ENCODE measurements at places on chromosomes 5 and 9.

- no peak for DNase-seq
These were observed 5.6 kb upstream of the ANKRD18A start for GRCh38 chr9:38626006-38626405.

GRCh38 chr5:157269761-157270272 is 3.9 kb downstream of the CYFIP2 start:
- DNase-seq = no peak

DNA sequence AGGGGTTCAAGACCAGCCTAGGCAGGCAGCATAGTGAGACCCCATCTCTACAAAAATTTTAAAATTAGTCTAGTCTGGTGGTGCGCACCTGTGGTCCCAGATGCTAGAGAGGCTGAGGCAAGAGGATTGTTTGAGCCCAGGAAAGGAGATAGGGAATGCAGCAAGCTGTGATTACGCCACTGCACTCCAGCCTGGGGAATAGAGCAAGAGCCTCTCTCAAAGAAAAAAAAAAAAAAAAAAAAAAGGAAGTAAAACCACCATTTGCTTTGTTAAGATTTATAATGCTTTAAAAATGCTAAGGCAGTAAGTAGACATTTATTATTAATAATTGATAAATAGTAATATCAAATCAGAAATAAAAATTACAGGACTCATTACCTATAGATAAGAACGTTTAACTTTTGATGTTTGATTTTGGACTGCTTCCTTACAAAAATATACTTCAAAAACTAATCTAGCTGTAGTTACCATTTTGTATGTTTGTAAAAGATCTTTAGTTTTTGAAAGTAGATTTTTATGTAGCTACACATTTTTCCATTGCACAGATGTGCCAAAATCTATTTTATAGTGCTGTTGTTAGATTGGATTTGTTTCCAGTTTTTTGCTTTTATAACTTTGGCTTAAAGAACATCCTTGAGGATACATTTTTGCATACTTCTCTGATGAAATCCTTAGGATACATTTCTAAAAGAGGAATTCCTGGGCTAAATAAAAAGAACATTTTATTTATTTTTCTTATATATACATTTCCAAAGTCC is 86.4 kb downstream of the INIP start:
- DNase-seq = no peak

- DNase-seq = no peak
These were observed 15.5 kb upstream of the CTSL start for GRCh38 chr9:87710443-87710842.

GRCh38 chr9:79962836-79963235 is 391.1 kb downstream of the TLE4 start:
- no peak for DNase-seq

DNA sequence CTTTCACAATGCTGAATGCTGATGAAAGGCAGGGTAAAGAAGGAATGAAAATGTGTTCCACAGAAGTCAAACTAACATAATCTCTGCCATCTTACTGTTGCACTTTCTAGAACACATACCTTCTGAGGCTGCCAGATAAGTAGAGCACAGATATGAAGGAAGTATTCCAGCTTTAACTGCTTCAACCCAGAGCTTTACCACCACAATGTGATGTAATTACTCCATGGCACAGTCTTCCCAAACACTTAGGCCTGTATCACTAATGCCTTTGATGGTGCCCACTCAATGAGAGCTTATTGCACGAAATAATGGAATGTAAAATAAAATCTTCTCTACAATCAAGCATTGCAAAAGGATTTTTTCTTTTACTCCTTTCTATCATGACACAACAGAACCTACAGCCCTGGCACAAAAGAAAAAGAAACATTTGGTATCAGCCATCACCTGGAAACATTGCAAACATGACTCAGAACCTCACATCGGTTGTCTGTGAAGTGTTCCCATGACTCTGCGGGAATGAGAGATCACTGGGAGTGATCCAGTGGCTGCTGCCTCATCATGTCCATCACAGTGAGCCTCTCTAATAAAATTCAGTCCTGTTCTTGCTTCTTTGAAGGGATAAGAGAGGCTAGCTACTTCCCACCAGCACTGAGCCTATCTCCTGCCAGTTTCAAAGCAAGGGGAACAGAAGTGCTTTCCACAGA is 385.8 kb downstream of the EFNA5 start:
- no peak for DNase-seq

DNA sequence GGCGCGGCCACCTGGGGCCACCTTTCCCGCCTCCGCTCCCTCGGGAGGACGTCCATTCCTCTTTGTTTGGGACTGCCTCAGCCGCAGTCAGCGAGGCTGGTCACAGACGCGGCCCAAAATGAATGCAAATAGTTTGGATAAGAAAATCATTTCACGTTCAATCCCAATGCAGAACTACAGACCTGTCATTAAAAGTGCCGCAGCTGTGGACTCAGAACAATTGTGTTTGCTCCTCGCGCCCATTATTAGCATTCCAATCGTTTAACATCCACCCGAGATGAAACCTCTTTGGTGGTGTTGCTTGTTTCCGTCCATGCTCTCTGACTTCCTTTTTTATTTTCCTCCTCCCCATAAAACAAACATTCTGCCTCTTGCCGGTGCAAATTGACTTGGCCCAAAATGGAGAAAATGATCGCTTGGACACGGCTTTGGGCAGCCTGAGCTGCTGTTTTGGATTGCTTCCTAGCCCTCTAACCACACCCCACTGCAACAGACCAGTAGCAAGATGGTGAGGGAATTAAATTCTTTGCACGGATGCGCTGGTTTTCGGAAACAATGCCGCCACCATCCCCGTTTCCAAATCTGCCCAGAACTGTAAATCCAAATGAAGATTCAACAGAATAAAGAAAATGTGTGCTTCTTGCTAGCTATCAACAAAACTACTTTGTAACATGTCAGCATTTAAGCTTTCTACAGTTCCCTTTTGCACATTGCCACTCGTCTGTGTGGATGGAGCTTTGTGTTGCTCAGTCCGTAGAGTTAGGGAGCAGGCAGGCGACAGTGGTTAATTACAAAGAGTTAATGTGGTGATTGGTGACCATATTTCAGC is 784 bp downstream of the NLN start:
- DNase-seq = no peak

- DNase-seq = no peak
These were observed 794.4 kb downstream of the MTRR start for GRCh38 chr5:8663374-8663773.

- DNase-seq = no peak
These were observed 18.5 kb upstream of the TIMD4 start for GRCh38 chr5:156981481-156981880.

- DNase-seq = peak; percentile 11
These were observed 153.2 kb upstream of the C9orf72 start for GRCh38 chr9:27726244-27727081.

DNA sequence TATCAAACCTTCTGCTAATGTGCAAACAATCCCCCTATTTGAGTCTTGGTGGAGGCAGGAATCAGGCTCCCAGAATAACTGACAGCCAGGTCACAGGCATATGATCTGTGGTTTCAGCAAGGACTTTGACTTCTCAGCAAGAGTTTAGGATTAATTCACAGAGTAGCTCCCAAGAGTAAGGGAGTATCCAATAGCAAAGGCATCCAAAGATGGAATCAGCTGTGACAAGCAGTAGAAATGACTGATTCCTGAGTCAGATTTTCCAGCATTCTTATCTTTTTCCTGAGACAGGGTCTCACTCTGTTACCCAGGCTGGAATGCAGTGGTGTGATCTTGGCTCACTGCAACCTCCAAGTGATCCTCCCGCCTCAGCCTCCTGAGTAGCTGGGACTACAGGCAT is 108.3 kb downstream of the EPB41L4A start:
- DNase-seq = no peak

- DNase-seq = no peak
These were observed 105.6 kb downstream of the PLCXD3 start for GRCh38 chr5:41404757-41405156.

DNA sequence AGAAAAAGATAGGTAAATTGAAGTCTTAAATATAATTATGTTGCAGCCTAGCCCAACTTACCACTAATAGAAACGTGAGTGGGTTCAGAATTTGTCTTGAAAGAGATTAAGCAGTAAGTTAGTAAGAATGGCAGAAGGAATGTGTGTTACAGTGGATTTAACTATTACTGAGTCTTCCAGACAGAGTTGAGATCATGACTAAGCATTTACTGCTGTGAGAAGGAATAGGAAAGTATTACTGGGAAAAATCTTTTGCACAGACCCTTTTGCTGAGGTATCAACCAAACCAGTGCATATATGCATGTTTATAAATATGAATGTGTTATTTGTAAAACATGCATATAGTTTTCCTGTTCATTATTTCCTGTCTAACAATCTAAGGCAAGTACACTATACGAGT is 112.8 kb upstream of the EFNA5 start:
- no peak for DNase-seq

- no peak for DNase-seq
These were observed 373.6 kb upstream of the ZNF608 start for GRCh38 chr5:125120012-125120411.

GRCh38 chr9:6552498-6553121 is 92.9 kb downstream of the GLDC start:
- DNase-seq = no peak

DNA sequence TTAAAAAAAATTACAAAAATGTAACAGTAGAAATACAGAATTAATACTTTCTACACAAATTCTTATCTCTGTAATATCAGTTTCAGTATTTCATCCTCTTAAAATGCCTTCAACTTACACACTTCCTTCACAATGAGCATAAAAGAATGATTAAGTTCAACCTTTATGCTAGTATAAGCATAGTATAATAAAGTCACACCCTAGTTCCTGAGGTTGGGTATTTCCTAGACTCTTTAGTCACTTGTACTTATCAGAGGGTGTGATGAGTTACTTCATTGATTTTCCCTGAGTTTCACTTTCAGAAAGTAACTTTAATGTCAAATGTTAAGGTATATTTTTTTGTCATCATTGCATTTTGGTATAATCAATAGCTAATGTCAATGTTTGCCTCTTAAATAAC is 302.4 kb downstream of the PDE4D start:
- DNase-seq = no peak

- no peak for DNase-seq
These were observed 113.0 kb upstream of the IER5L start for GRCh38 chr9:129291041-129291501.

DNA sequence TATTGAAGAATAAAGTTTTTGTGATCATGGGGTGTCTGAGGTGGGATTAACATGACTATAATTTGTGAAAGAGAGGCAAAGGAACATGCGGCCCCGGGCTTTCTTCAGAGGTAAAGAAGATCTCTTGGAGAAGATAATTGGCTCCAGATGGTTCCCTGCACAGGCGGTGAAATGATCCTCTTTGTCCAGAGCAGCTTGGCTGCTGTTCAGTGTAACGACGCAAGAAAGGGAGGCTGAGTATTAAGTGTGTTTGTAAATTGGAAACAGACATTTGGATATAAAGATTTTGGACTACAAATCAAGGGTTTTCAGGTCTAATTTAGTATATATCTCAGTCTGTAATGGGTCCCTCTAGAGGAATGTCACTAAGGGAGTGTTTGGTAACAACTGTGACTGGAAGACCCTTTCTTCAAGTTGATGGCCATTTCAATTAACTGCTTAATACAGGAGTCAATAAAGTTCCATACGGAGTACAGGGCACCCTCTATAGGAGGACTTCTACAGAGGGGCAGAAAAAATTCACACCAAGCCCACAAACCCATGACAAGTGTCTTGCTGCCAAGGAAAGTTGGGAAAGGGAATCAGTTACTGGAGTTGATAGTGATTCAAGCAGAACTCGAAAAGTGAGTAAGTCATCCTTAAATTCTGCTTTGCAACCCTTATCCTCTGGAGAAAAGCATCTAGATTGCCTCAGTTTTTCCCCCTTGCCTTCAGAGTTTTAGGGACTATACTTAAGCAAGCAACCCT is 4.1 kb downstream of the EQTN start:
- DNase-seq = no peak

DNA sequence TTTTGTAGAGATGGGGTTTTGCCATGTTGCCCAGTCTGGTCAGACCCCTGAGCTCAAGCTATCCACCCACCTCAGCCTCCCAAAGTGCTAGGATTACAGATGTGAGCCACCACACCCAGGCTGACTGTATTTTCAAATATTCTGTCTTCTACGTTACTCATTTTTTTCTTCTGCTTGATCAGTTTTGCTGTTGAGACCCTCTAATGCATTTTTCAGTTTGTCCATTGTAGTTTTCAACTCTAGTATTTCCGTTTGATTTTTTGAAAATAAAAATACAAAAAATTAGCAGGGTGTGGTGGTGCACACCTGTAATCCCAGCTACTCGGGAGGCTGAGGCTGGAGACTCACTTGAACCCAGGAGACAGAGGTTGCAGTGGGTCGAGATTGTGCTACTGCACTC is 10.5 kb upstream of the LRRC70 start:
- DNase-seq = no peak

DNA sequence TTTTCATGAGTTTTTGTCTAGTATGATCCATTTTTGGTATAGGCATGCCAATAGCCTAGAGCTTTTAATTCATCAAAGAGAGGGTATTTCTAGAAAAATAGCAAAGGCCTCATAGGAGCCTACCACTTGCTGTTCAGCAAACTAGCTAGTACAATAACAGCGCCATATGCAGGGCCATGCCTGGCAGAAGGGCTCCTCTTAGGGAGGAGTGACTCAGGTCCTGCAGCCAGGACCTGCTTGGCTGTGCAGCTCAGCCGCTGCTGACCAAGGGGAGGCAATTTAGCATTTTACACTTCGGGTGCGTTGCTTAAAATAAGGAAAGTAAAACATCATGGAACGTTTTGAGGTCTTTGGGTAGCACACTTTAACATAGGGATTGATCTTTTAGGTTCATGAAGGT is 100.6 kb downstream of the TRIO start:
- no peak for DNase-seq

- DNase-seq = no peak
These were observed 138.4 kb upstream of the SLC28A3 start for GRCh38 chr9:84478996-84479395.

DNA sequence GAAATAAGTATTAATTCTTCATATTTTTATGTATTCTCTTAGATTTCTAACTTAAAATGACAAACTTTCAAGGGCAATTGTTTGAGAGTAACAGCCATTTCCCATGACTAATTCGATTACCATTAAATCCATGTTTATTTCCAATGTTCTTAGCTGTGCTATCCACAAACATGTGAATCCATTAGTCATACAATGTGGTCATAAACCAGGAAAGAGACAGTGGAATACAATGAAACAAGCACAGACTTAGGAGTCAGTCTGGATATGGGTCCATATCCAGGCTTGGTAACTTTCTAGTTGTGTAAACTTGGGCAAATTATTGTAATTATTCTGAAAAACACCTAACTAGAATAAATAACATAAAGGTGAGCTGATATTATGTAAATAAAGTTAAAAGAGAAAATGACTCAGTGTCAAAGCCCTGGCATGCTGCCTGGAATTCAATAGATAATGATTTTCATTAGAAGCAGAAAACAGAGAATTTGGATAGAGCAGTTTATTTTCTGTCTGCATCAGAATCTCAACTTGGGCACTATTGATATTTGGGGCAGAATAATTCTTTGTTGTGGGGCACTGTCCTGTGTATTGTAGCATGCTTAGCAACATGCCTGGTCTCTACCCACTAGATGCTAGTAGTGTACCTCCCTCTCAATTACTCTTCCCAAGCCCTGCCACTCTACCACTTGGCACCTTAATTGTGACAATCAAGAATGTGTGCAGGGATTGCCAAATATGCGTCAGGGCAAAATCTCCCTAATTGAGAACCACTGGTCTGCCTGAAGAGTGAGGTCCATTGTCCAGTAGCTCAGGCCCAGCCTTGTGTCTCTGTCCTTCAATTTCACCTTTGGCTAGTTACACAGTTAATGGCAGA is 44.7 kb upstream of the SLC27A6 start:
- no peak for DNase-seq

Measured in stimulated activated CD4-positive, alpha-beta T cell treated with anti-CD3 and anti-CD28 coated beads, Interleukin-1b, Interleukin-23, amount 100 ng/mL, for 1 hour (primary cell).